ENCODE measurements at places on chromosomes 1 and 21.

GRCh38 chr1:82044536-82044935, 243.8 kb downstream of the ADGRL2 start:
- no peak for DNase-seq

- DNase-seq, result no peak
Observed at GRCh38 chr21:31983120-31983519, 110.3 kb downstream of the HUNK start.

DNA sequence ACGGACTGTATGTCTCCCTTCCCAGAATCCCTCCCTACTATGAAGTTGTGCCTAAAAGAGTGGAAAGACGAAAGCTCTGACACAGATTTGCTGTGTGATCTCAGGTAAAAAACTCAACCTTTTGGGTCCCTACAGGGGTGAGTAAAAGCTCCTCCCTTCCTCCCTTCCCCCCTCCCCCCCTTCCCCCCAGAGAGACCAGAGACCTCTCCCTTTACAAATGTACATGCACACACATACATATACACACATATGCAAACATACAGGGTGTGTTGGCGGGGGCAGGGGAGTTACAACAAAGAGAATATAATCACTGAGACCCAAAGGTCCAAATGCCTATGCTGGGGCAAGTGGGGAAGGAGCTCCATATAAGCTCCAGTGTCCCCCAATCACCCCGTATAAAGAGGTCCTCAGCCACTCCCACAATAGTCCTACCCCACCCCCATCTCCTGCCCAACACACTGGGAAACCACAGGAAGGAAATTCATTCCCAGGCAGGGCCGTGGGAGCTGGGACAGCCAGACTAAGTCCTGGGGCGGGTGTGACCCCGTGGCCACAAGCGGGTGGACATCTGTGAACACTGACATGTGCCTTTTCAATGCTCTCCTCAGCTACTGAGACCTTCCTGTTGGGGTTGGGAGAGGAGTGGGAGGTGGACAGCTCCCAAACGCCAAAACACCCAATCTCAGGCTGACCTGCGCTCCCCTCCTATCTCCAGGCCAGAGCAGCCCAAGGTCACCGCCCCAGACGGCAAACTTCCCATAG, 2.0 kb downstream of the MEF2D start:
- DNase-seq, result no peak

GRCh38 chr21:40658311-40658710, 188.6 kb downstream of the DSCAM start:
- DNase-seq, result no peak

DNA sequence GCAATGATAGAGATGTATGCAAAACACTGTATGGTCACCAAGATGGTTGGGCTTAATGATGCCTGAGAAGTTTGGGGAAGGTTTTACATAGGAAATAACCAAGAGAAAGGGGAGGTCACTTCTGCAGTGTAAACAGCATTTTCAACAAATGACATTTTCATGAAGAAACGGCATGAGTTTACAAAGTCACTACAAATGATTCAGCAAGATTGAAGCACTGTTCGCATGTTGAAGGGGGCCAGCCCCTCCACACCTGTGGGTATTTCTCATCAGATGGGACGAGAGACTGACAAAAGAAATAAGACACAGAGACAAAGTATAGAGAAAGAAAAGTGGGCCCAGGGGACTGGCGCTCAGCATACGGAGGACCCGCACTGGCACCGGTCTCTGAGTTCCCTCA, 234.1 kb upstream of the POGK start:
- no peak for DNase-seq

GRCh38 chr1:91617285-91617765, 116.7 kb downstream of the CDC7 start:
- DNase-seq, result no peak

GRCh38 chr1:118931876-118932275, 56.3 kb downstream of the TBX15 start:
- DNase-seq, result no peak

All from stimulated activated CD4-positive, alpha-beta T cell treated with anti-CD3 and anti-CD28 coated beads, TNF-alpha, amount 100 ng/mL, for 48 hours (primary cell).